Endothelial cell of umbilical vein (primary cell): ENCODE measurements at places on chromosomes 1 and 21. TPM values are rescaled to one million over a fixed set of nuclear protein-coding genes. Genes with fewer than 3 reads are reported as not detected.

DNA sequence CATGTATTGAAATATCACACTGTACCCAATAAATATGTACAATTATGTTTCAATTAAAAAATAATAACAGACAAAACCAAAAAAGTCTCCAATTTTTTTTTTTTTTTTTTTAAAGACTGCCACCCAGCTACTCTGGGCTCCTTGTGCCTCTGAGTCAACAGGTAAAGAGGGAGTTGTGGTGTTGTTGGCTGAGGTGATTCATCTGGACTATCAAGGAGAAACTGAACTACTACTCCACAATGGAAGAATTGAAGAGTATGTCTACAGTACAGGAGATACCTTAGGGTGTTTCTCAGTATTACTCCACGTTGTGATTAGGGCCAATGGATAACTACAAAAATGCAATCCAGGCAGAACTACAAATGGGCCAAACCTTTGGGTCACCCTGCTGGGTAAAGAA is 67.9 kb downstream of the SCMH1 start:
- DNase-seq = no peak

DNA sequence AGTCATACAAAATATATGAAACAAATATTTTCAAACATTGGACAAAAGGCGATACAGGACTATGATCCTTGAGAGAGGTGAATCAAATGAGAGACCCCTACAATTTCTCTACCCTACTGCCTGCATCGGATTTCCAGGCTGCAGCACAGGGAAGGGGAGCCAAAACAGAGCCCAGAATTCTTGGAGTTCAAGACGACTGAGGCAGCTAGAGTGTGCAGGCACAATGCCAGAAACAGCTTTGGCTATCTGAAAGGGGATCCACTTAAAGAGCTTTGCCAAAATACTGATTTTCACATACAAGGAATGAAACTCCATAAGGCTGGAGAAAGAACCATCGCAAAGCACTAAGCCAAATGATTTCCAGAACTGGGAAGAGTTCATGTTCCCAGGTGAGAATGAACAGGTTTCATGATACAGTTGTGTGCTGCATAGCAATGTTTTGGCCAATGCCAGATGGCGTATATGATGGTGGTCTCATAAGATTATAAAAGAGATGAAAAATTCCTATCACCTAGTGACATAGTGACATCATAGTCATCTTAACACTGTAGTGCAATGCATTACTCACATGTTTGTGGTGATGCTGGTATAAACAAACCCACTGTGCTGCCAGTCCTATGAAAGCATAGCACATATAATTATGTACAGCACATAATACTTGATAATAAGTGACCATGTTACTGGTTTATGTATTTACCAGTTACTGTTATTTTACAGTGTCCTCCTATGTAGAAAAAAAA is 77.5 kb downstream of the KCND3 start:
- no peak for DNase-seq

DNA sequence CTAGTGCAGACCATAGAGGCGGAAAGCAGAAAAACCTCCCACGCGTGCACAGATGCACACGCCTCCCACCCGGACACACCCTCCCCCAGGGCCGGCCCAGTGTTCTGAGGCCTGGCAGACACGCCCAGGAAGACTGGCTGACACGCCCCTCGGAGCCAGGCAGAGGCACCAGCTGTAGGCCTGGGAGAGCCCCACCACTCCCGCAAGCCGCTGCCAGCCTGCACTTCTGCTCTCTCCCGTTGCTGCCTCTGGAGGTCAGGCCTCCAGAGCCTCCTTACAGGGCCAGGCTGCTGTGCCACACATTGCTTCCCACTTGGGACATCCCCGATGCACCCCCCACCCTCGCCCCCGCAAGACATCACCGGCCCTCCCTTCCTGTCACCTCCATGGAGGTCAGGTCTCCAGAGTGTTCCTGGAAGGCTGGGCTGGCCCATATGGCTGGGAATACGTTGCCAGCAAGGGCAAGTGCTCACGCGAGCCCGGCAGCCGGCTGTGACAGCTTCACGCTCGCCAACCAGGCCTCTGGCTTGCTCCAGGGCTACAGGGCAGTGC is 40.4 kb downstream of the CASZ1 start:
- peak; percentile 11 for DNase-seq

- DNase-seq = no peak
Measured at GRCh38 chr1:29485096-29485925, 249.0 kb downstream of the PTPRU start.

- DNase-seq = no peak
Measured at GRCh38 chr1:1577367-1578011, 2.8 kb upstream of the SSU72 start.

DNA sequence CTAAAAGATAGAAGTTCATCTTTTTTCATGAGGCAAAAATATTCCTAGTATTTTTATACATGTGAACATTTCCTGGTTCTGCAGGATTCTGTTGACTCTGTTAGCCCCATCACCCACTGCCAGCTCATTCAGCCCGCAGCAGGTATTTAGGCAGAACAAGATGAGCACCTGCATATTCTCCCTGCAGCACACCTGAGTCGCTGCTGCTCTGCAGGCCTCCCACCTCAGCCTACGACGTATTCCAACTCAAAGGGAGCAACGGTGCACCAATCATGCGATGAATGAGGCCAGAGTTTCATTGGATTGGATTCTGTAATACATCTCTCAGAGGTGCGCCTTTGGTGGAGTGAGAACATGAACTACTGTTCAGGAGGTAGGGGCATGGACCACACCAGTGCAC is 87.6 kb downstream of the CNIH3 start:
- DNase-seq = no peak

DNA sequence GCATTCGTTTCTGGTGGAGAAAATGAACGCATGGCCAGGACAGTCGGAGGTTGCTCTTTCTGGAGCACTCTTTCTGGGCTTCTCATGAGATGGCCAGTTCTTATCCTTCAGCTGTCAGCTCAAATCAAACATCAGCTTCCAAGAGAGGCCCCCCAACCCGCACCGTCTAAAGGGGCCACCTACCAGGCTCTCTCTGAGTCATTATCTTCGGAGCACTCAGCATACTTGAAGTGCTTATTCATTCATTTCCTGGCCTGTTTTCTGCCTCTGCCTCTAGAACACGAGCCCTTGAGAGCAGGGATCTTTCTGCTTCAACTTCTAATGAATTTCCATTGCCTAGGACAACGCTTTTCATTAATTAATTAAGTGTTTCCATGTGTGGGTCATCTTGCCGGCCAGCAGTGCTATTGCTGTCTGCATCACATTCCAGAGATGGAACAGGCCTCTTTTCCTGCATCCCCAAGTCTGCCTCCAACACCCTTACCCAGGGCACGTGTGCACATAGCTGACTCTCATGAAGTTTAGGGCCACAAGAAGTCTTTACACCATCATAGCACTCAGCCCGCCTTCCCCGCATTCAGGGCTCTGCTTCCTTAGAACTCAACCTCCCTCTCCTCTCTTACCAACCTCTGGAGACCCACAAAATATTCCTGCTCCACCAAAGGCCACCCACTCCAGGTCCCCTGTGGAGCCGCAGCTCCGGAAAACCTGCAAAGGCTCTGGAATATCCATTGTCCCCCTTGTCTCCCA is 52.1 kb upstream of the LAPTM5 start:
- peak; percentile 52 for DNase-seq

DNA sequence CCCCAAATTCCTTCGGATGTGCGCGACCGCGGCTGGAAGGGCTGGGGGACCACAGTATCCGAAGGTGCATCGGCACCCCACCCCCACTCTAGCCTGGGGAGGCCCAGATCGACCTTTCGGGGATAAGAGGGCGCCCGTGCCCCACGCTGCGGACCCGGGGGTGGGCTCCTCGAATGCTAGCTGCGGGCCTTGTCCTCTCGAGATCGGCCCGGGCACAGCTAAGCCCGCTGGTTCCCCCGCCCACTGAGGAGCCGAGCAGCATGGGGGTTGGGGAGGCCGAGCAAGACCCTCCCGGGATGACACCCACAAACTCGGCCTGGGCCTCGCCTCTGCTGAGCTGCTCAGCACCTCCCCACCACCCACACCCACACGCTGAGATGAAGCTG is 653 bp upstream of the IFFO2 start:
- no peak for DNase-seq

DNA sequence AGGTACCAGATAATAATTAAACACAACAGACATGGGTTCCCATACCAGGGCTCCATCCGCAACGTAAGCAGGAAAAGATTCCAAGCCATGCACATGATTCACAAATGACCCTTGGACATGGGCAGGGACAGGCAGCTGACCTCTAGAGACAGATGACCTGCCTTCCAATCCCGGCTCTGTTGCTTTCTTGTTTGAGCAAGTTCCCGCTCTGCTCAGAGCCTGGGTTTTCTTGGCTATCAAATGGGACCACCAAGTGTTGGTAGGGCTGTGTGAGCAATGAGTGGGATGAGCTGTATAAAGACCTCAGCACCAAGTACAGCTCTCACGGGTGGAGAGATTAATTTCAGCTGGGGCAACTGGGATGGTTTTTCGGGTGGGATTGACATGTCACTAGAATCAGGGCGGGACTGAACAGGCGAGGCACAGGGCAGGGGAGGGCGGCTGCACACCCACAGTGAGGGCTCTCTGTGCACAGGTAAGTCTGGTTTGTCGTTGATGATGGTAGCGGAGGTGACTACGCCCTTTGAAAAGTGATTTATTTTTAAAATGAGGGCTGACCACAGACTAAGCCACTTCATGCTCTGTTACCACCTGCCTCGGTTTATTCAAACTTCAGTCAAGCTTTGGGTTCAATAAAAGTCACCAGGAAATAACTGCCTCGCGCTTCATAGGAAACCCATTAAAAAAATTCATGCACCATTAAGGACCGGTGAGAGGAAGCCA is 57.5 kb upstream of the IFFO2 start:
- no peak for DNase-seq

DNA sequence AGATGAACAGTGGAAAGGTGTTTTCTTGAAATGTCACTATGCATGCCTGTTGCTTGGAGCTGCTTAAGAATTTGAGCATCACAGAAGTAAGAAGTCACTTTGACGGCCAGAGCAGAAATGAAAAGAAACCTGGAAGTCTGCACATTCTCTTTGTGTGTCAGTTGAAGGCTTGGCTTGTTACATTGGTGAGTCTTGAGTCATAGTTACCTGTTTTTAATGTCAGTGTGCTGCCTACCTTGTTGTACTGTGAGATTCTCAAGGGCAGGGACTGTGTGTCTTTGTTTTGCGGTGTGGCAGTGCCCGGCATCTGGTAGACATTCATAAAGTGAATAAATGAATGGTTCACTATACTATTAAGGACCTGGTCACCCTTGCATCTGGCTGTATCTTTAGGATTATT is 9.9 kb downstream of the OTUD3 start:
- DNase-seq = no peak

DNA sequence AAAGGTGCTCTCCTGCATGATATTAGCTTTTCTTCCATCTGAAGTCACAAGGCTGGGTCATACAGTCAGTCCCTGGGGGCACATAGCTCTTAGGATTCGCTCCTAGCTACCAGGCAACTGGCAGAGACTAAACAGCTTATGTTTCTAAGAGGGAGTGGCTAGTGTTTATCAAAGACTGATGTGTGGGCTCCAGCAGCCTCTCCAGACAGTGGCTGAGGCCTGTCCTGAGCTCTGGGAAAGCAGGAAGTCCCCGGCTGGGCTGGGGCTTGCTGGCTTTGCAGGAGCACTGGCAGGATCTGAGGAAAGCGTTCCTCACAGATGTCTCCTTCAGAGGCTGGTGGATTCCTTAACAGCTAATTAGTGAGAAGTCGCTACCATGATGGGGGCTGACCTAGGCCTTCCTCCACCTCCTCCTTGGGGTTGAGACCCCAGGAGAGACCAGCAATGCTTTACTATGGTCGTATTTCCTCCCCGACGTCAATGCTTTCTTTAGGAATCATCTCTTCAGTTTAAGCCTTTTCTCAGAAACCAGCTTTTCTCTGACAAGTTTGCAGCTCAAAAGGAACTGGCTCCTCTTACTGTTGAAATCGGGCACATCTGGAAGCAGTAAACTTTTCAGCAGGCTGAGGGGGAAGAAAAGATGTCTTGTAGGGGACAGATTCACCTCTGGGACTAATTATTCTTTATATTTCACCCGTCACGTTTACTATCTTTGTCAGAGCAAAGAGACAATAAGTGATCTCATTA is 33.5 kb upstream of the HHAT start:
- no peak for DNase-seq

GRCh38 chr1:97441966-97442365 is 478.9 kb downstream of the DPYD start:
- DNase-seq = no peak

DNA sequence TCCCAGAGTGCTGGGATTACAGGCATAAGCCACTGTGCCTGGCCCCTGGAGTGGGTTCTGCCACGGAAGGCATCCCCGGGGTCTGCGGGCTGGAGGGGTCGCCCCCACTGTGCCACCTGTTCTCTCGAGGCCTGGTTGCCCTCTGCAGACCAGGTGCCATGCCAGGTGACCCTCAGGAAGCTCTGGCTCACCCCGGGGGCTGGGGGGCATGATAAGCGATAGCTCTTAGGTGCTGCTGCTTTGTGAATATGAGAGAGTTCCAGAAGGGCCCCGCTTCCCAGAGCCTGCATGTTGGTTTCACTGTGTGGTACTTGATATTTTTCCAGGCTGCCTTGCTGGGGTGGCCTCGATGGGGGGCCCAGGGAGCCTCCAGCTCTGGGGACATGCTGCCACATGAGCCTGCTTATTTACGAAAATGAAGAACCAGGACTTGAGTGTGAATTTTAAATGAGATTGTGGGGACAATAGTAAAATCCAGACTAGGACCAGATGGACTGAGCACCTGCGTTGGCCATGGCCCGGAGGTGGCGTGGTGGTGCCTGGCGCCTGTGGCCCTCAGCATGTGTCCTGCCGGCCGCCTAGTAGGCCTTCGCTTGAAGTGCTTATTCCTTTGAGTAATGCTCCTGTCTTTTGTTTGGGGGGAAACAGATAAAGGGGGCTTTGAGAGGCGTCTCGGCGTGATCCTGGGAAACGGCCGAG is 7.3 kb downstream of the SKI start:
- DNase-seq = no peak

GRCh38 chr1:115976921-115977498 is 697 bp downstream of the SLC22A15 start:
- DNase-seq = no peak

GRCh38 chr21:36347962-36348328 is 27.9 kb downstream of the MORC3 start:
- no peak for DNase-seq

GRCh38 chr1:240941701-240942370 is 329.9 kb upstream of the GREM2 start:
- no peak for DNase-seq

- DNase-seq = no peak
Measured at GRCh38 chr1:11328444-11328843, 55.4 kb downstream of the UBIAD1 start.

The AMY2A gene
- not detected in 2 replicates for polyA plus RNA-seq

The GRIK3 gene
- polyA plus RNA-seq = not detected in 2 replicates

The MCOLN2 gene
- polyA plus RNA-seq = not detected in 2 replicates

The TDRD5 gene
- polyA plus RNA-seq = not detected in 2 replicates

The PODN gene
- polyA plus RNA-seq = 1.3 and 1.4 TPM in 2 replicates

The MAN1C1 gene
- 1.5 and 1.7 TPM in 2 replicates for polyA plus RNA-seq

The NCF2 gene
- polyA plus RNA-seq = 0.03 TPM in 1 of 2 replicates, not detected in the other

The MYOG gene
- polyA plus RNA-seq = not detected in 2 replicates
